ENCODE measurements at places on chromosomes 11 and 22. TPM values are rescaled to one million over a fixed set of nuclear protein-coding genes. Genes with fewer than 3 reads are reported as not detected.
A peak's percentile ranks its signal among the peaks of the same experiment; 100 is the strongest.

The SPON1 gene
- polyA plus RNA-seq = 14.1 TPM

GRCh38 chr11:27699242-27699925 is 871 bp downstream of the BDNF start:
- H3K4me3 ChIP-seq = peak overlapping the region; percentile 49
- no peak overlapping the region for H3K27ac ChIP-seq
- peaks cover 3% of the 10 kb centered on the region for H3K27me3 ChIP-seq
- no peaks in the 10 kb centered on the region for H3K36me3 ChIP-seq
- DNase-seq = no peak
- peaks cover 2% of the 10 kb centered on the region for H3K4me1 ChIP-seq

The ATXN10 gene
- 15.4 TPM for polyA plus RNA-seq

The TECTA gene
- not detected for polyA plus RNA-seq

- peak; percentile 57 for DNase-seq
- H3K36me3 ChIP-seq = peaks cover 24% of the 10 kb centered on the region
- H3K27ac ChIP-seq = no peak overlapping the region
- H3K4me3 ChIP-seq = no peak overlapping the region
- no peaks in the 10 kb centered on the region for H3K4me1 ChIP-seq
- no peaks in the 10 kb centered on the region for H3K27me3 ChIP-seq
These were observed 29.4 kb downstream of the SHISA8 start for GRCh38 chr22:41885516-41885915.

All from small intestine (tissue), 16 donors.